Ammon's horn (tissue), 1 donor: ENCODE measurements at places on chromosomes 7 and 10.

GRCh38 chr10:79139124-79139835 lies 70.5 kb downstream of the ZMIZ1 start:
- DNase-seq = no peak

DNA sequence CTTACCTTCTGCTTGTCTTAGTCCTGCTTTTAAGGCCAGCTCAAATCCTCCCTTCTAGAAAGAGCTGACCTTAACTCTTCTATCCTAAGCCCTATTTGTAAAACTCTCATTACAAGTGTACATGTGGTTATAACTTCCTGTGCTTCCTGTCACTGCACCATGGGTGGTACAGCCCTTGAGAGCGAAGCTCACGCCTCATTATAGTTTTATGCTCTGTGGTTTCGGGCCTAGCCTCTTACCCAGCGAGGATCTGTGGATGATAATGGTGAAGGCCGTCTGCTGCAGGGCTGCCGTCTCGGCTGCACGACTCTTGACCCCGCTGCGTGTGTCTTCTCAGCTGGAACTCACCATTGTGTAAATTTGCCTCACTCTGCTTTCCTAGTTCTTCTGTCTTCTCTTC lies 74.6 kb downstream of the CUL1 start:
- DNase-seq = no peak

DNA sequence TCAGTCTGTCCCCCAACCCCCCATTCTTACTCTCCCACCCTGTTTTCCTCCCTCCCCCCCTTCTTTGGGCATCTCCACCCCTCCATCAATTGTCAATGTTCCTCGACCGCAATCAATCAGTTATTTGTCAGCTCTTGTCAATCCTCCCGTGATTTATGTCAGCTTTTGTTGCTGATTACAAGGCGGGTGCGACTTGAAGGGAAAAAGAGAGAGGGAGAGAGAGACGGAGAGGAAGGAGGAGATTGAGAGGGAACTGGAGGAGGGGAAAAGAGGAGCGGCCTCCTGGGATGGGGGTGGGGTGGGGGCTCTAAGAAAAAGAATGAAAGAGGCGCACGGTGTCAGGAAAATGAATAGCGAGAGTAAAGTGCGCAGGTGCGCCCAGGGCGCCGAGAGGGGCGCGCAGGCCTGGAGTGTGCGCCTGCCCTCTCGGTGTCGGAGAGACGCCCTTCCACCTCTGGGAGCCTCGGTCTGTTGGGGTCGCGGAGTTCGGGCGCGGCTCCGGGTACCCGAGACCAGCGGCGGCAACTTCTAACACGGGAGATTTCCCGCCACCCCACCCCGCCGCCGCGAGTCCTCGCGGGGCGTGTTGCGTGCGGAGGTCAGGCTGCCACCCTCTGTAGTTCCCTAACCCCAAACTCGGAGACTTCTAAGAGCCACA lies 1.1 kb upstream of the ZNF503 start:
- DNase-seq = no peak

GRCh38 chr7:158876984-158877383 lies 20.6 kb downstream of the DYNC2I1 start:
- DNase-seq = no peak

GRCh38 chr7:6443372-6443941 lies 4.3 kb downstream of the DAGLB start:
- DNase-seq = no peak
